ENCODE measurements at places on chromosomes 12 and 14. TPM values are rescaled to one million over a fixed set of nuclear protein-coding genes. Genes with fewer than 3 reads are reported as not detected.

EXD2 gene
- total RNA-seq: 15.7 TPM

- no peak for DNase-seq
Measured at GRCh38 chr14:57732463-57733285, 133.2 kb downstream of the SLC35F4 start.

NTS gene
- total RNA-seq: 3.7 TPM

MYO1H gene
- total RNA-seq: 2.4 TPM

KIF5A gene
- 0.39 TPM for total RNA-seq

- no peak for DNase-seq
Measured at GRCh38 chr14:20751963-20752562, 6.4 kb downstream of the EDDM3A start.

RHEBL1 gene
- 0.69 TPM for total RNA-seq

DNA sequence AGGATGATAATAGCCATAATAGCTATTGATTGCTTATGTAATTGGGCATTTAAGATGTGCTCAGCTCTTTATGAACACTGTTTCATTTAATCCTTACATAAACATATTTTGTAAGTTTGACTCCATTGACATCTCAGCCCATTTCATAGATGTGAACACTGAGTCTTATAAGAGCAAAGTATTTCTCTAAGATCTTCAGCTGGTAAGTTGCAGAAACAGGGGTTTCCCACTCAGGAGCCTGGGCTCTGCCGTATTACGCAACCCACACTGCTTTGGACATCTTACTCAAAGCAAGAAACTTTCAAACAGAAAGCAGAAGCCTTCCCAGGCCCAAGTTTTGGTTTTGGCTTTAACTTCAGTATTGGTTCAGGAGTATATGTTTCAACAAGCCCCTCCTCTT, 705.1 kb downstream of the MED13L start:
- no peak for DNase-seq

DNA sequence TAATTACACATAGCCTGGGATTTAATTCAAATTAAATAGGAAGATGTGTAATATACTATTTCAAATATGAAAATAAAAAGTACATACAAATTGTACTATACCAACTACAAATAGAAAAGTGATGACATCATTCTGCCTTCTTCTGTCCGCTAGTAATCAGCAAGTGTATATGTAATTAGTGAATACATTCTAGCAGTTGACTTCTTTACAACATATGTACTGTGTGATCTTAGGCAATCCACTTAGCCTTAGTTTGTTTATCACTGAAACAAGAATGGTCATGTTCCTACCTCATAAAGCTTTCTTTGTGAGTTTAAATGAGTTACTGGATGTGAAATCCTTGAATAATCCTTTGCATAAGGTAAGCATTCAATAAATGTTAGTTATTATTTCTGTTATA, 7.8 kb upstream of the LUM start:
- DNase-seq: no peak

GRCh38 chr12:14185427-14186192, 179.9 kb upstream of the ATF7IP start:
- DNase-seq: no peak

GRCh38 chr14:68666236-68666635, 126.6 kb downstream of the ZFP36L1 start:
- DNase-seq: no peak

GRCh38 chr14:60211153-60211552, 37.9 kb upstream of the PPM1A start:
- no peak for DNase-seq

GRCh38 chr12:105425254-105426174, 95.0 kb downstream of the C12orf75 start:
- DNase-seq: no peak

All from skin of body (tissue), 3 donors.